ENCODE measurements at places on chromosomes 6 and 20.

- no peak for DNase-seq
Measured at GRCh38 chr6:137497721-137498463, 3.7 kb upstream of the OLIG3 start.

- no peak for DNase-seq
Measured at GRCh38 chr6:3530515-3530914, 73.7 kb upstream of the SLC22A23 start.

DNA sequence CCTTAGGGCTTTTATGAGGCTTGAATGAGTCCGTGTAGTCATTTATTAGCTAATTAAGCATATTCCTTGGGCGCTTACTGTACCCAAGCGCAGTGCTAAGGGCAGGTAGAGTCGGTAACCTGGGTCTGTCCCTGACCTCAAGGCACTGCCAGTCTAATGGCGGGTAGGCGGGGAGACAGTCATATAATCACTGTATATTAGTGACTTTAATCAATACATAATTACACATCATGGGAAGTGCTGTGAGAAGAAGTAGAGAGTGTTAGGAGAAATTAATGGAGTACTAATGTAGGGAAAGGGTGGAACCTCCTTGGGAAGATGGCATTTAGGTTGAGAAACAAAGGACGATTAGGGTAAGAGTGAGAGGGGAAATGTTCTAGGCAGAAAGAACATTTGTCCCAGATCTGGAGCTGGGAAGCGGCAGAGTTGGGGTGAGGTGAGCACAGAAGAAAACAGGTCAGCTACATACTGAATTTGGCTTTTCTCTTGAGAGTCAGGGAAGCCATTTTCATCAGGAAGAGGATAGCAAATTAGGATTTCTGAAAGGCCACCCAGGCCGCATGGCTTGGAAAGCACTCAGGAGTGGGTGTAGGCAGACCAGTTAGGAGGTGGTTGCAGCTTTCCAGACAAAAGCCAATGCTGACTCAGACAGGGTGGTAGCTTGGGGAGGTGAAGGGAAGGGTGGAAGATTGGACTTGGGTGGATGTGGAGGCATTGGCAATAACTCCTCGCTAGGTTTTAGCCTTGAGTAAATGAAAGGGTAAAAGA is 954 bp upstream of the BLCAP start:
- DNase-seq, result no peak

DNA sequence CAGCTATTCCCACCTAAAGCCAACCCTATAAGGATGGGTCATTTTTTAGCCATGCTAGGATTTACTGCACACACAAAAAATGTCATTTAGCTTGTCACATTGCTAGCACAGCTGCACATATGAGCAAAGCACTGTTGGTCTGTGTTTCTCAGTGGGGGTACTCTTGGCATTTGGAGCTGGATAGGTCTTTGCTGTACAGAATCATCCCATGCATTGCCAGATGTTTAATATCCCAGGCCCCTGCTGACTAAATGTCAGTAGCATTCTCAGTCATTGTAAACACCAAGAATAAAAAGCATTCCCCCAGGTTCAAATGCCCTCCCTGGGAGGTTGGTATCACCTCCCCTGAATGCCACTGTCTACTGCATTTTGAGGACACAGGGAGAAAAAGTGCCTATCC is 14.6 kb upstream of the LTV1 start:
- DNase-seq, result no peak

DNA sequence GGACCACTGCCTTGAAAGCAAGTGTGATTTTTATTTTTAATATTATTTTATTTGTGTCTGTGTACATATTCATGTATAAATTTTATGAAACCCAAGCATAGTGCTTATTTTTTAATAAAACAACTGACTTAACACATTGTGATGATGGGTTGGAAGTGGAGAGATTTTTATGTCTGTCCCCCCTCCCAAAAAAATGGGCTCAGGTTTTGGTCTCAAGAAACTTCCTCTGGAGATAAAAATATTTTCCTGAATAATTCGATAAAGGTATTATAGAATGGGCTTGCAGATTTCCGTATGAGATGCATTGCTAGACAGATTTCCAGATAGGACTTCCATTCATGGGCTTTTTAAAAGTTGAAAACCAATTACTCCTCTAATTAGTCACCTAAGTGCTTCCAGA is 2.7 kb downstream of the FOXQ1 start:
- DNase-seq, result no peak

DNA sequence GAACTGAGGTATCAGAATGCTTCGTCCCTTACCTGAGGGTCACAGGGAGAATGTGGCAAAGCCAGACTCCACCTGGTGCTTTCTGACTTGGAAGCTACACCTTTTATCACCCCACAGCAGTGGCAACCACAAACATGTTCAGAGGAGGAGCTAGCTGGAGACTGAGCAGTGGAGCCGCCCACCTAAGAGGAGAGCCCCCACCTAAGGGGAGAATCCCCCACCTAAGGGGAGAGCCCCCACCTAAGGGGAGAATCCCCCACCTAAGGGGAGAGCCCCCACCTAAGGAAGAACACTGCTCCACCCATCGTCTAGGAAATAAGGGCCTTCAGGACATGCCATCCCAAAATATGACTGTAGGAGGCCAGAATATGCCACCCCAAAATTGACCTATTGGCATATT is 4.0 kb downstream of the SLC52A3 start:
- DNase-seq, result no peak

DNA sequence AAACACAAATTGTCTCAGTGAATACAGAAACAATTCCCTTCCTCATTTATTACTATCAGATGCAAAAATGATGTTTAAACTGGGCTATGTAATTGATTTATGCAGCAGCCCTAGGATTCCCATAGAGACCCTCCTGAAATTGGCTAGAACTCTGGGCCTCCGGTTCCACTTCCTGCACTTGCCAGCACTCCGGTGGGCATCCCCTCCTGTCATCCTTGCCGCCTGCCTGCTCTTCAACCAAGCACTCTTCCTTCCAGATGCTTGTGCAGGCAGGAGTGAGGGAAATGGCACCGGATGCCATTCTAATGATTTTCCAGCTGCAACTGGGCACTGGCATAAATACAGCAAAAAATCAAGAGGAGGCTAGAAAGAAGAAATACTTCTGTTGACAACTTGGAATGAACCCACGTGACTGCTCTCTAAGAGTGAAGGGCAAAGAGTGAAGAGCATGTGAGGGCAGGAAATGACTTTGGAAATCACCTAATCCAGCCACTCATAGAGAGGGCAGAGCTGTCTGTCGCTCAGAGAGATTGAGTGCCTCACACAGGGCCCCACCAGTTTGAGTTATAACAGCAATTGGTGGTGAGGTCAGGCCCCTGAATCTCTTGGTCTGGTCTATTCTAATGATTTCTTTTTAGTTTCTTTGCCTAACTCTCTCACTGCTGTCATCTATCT is 3.7 kb upstream of the NEDD9 start:
- no peak for DNase-seq

GRCh38 chr6:8194490-8194889 is 92.1 kb upstream of the EEF1E1 start:
- no peak for DNase-seq

DNA sequence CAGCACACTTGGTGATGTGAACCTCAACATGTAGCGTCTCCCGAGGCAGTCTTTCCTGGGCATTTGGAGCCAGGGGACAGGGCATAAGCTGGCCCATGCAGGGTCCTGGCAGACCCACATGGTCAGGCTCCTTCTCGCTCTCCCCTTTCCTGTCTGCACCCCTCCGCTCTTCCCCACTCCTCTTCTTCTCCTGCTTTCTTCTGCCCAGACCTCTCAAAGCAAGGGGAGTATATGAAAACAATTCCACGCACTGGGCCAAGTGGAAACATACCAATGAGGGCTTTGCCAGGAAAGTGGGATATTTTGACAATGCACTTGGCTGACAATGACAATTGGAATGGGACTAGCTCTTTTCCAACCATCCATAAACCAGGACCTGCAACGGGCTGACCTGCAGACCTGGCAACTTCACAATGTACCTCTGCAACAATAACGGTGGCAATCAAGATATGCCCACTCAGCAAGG is 58.9 kb upstream of the TRAF3IP2 start:
- no peak for DNase-seq

GRCh38 chr6:38091613-38092012 is 272.1 kb downstream of the ZFAND3 start:
- no peak for DNase-seq

DNA sequence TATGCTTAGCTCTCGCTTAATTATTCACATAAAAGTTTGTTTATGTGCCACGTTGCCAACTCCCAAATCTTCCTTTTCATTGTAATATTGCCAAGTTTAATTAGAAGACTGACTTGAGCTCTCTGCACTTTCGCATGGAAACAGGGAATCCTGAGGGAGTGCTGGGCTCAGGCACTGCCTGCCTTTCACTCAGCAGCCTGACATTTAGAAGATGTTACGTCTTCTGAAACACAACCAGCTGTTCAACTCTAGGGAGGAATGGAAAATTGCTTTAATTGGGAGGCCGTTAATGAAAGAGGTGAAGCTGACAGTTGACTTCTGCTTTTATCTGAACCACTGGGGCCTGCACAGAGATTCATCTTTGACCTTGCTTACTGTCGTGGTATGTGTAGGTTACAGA is 77.4 kb upstream of the MTHFD1L start:
- no peak for DNase-seq

GRCh38 chr6:43838276-43839036 is 68.4 kb downstream of the VEGFA start:
- DNase-seq, result no peak

- DNase-seq, result no peak
Measured at GRCh38 chr20:53434662-53435061, 159.0 kb downstream of the ZNF217 start.

DNA sequence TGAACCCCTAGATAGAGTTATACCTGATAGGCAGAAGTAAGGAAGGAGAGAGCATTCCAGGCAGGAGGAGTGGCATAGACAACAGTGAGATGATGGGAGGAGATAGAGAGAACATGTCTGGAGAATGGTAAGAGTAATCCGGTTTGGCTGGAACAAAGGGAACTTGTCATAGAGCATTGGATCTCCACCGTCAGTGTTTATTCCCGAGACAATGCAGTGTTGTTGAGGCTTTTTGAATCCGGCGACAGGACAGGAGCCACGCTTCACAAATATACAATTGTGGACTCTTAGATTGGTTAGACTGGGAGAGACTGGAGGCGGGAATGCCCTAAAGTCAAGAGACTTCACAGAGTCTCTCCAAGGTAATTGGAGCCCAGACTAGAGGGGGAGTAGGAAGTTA is 119.8 kb downstream of the ANKS1A start:
- no peak for DNase-seq

GRCh38 chr6:62479697-62480220 is 193.7 kb upstream of the KHDRBS2 start:
- no peak for DNase-seq

GRCh38 chr20:37328149-37328945 is 17.6 kb upstream of the SRC start:
- no peak for DNase-seq

DNA sequence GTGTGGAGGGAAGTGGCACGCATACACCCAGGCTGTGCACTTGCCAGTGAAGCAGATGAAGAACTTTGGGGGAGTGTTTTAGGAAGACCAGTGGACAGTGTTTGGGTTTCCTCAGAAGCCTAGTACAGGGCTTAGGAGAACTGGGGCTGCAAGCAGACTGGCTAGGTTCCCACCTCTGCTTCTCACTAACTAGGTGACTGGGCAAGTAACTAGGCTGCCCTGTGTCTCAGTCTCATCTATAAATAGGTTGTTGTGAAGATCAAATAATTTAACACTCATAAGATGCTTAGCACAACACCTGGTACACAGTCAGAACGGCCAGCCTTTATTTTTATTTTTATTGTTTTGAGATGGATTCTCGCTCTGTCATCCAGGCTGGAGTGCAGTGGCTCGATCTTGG is 312.1 kb downstream of the CDH26 start:
- no peak for DNase-seq

- no peak for DNase-seq
Measured at GRCh38 chr6:33800248-33800969, 3.4 kb downstream of the MLN start.

DNA sequence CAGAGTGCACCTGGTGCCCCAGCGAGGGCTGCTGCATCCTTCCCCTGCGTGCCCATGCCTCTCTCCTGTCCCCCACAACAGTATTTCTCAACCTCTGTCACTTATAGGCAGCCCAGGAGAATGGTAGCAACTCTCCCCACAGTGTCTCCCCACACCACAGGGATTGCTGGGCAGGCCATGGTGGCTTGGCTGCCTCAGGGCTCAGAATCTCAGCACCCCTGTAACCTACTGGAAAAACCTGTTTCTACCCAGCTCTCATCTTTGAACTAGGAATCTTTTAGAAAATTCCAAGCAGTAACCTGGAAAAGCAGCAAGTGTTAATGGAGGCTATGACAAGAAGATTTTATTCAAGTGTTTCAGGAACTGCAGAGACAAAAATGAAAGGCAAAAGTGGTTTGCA is 38.0 kb downstream of the CD164 start:
- no peak for DNase-seq

GRCh38 chr6:33628401-33628964 is 7.4 kb downstream of the ITPR3 start:
- no peak for DNase-seq

DNA sequence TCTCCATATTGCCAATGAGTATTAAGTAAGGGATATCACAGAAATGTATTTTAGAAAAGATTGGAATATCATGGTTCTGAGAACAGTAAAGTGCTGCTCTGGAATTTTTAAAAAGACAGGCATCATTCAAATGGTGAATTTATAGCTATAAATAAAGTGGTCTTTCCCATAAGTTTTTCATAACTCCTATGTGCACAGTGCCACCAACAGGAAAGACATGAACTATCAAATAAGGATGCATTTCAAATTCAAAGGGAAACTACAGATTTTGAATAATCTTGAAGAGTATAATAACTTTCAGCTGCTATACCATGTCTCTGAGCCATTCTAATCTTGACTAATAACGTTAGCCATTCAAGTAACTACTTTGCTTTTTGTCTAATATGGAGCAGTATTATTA is 456.8 kb upstream of the GJE1 start:
- DNase-seq, result no peak

GRCh38 chr6:148556410-148556809 is 190.4 kb upstream of the UST start:
- DNase-seq, result no peak

- DNase-seq, result no peak
Measured at GRCh38 chr6:45574014-45574461, 196.3 kb upstream of the SUPT3H start.

- DNase-seq, result no peak
Measured at GRCh38 chr20:32767418-32768198, 5.4 kb downstream of the DNMT3B start.

GRCh38 chr6:11585426-11586016 is 48.0 kb downstream of the TMEM170B start:
- peak; percentile 25 for DNase-seq

GRCh38 chr20:11011653-11012052 is 337.9 kb upstream of the JAG1 start:
- no peak for DNase-seq

DNA sequence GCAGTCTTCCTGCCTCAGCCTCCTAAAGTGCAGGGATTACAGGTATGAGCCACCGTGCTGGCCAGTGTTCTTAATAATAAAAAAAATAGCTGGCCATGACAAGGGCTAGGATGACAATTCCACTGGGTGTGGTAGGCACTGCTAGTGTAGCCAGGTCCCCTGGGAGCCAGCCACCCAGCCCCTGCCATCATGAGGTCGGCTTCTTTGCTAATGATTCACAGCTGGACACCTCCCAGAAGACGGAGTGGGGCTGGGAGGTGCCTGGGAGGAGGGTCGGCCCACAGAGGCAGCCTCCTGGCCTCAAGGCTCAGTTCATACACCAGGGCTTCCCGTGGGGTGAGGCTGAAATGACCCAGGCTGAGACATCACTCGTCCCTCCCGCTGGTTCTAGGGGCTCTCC is 230.4 kb downstream of the TAF4 start:
- no peak for DNase-seq

Measured in GM12864 (cell line).